ENCODE measurements at places on chromosomes 12 and 14. TPM values are rescaled to one million over a fixed set of nuclear protein-coding genes. Genes with fewer than 3 reads are reported as not detected.

The PLEKHD1 gene
- 2.0 TPM for total RNA-seq

DNA sequence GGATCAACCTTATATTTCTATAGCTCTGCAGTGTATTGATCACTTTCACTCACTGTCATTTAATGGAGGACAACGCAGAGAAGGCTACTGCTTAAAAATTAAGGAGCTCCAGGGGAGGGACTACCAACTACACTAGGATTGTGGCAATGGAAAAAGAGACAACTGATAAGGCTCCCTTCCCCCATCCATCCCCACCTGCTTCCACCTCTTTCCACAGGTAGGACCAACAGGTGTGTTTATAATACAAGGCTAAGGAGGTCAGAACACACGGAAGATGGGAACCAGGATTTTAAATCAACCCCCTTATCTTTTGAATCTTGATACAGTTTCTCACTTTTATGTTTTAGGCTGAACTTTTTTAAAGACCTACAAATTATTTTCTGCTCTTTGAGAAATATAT lies 90.8 kb downstream of the STAB2 start:
- peaks cover 33% of the 10 kb centered on the region for H3K4me1 ChIP-seq
- H3K36me3 ChIP-seq = no peaks in the 10 kb centered on the region
- H3K4me3 ChIP-seq = no peak overlapping the region
- H3K27me3 ChIP-seq = no peaks in the 10 kb centered on the region

DNA sequence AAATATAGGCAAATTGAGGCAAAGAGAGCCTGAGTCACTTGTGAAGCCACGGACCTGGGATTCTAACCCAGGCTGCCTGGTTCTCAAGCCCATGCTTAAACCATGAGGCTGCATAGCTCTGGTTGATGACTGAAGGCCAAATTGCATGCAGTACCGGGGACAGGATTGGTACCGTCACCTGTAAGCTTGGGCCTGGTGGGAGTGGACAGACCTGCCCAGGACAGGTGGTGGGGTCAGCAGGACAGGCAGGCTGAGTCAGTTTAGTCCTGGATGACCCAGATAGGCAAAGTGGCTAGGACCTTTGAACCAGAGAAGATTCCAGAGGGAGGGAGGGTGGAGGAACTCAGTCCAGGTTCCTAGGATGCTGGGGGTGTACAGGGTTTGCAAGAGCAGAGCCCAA lies 25.8 kb downstream of the RIN3 start:
- no peak overlapping the region for H3K4me3 ChIP-seq
- H3K27ac ChIP-seq = no peak overlapping the region
- H3K4me1 ChIP-seq = peaks cover 4% of the 10 kb centered on the region
- no peaks in the 10 kb centered on the region for H3K36me3 ChIP-seq
- no peaks in the 10 kb centered on the region for H3K27me3 ChIP-seq

DNA sequence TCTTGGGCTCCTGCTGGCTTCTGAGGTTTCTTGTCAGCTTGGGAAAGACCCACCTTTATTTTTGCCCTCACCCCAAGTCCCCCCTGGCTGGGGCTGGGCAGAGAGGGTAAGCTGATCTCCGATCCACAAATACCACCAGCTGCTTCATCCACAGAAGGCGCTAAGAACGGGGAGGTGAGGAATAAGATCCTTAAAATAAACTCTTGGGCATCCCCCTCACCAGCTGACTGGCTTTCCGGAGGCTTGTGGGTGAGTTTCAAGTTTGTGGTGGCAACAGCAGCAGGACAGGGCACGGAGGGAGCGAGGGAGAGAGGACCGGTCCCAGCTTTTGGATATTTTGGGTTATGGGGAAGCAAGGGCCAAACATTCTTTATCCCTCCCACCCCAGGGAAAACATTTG lies 20.8 kb upstream of the HSPB8 start:
- DNase-seq = no peak
- no peaks in the 10 kb centered on the region for H3K36me3 ChIP-seq
- H3K4me1 ChIP-seq = peaks cover 12% of the 10 kb centered on the region
- no peak overlapping the region for H3K27ac ChIP-seq
- no peaks in the 10 kb centered on the region for H3K27me3 ChIP-seq
- no peak overlapping the region for H3K4me3 ChIP-seq

DNA sequence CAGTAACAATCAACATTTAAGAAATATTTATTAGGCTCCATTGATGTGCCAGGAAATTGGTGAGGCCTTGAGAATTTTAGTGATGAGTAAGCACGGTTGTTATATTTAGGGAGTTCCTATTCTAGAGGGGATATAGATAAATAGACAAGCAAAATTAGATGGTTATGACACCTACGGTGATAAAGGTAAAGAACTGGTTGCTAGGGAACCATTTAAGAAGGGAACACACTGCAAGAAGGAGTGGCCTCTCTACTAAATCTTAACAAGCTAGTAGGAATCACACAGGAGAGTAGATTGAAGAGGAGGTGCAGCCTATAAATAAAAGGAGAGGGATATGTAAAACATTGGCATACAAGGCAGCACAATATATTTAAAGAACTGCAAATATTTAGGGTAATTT lies 155.2 kb downstream of the LRIG3 start:
- H3K4me1 ChIP-seq = peaks cover 65% of the 10 kb centered on the region
- H3K27me3 ChIP-seq = no peaks in the 10 kb centered on the region
- H3K4me3 ChIP-seq = no peak overlapping the region
- peaks cover 10% of the 10 kb centered on the region for H3K36me3 ChIP-seq
- DNase-seq = no peak

DNA sequence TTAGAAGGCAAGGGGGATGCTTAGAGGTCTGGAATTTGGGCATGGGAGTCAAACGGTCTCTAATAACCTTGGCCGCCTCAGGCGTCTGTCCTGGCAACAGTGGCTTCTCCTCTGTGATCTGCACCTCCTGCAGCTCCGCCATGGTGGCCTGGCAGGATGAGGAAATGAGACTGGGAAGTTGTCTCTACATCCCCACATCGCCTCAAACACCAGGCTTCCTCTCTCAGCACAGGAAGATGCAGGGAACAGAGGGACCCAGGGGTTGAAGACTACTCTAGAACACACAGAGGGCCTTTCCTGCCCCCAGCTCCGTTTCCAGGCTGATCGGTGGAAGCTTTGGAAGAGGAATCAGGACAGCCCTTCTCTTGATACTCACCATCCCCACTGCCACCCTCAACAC lies 1.7 kb downstream of the NDRG2 start:
- peak overlapping the region; percentile 9 for H3K4me3 ChIP-seq
- H3K27me3 ChIP-seq = peaks cover 9% of the 10 kb centered on the region
- DNase-seq = no peak
- H3K27ac ChIP-seq = no peak overlapping the region
- peaks cover 3% of the 10 kb centered on the region for H3K36me3 ChIP-seq

GRCh38 chr12:3160081-3160480 lies 82.9 kb downstream of the TSPAN9 start:
- H3K27ac ChIP-seq = no peak overlapping the region
- DNase-seq = no peak
- H3K4me3 ChIP-seq = no peak overlapping the region
- H3K27me3 ChIP-seq = peaks cover 4% of the 10 kb centered on the region
- H3K4me1 ChIP-seq = peaks cover 13% of the 10 kb centered on the region

Data from progenitor cell of endocrine pancreas (in vitro differentiated cells).